ENCODE measurements at places on chromosomes 7 and 10.

DNA sequence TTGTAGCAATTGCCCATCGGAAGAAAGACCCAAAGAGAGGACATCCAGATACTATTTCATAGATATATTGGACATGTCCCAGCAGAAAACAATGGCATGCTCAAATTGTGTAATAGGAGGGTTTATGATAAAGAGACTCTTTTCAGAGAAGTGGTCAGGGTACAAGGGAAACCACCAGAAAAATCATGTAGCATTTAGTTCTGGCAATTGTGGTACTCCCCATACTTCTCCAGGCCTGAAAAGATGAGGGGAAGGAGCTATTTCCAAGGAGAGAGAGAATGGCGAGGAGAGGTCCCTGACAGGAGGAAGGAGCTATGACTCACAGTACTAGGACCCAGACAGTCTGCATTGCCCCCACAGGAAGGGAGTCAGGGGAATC, 68.4 kb upstream of the ADO start:
- DNase-seq = no peak

DNA sequence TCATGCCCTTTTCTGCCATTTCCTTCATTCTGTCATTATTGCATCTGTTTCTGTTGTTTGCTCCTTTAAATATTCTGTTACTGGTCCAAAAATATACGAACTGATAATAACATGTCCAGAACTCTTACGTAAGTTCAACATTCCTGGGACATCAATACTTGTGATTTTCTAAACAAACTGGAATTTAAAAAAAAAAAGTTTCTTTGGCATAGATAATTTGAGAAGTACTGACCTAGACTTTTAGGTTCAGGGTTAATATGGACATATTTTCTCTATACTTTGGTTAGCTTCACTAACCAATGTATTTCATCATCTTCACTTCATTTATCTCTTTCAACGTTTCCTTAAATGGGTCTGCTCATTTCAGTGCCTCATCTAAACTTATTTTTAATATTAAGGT, 147.3 kb downstream of the JMJD1C start:
- DNase-seq = no peak

- peak; percentile 74 for DNase-seq
Observed at GRCh38 chr10:93465806-93466675, 16.1 kb downstream of the MYOF start.

- DNase-seq = no peak
Observed at GRCh38 chr7:121323515-121324302, 5.1 kb upstream of the WNT16 start.

DNA sequence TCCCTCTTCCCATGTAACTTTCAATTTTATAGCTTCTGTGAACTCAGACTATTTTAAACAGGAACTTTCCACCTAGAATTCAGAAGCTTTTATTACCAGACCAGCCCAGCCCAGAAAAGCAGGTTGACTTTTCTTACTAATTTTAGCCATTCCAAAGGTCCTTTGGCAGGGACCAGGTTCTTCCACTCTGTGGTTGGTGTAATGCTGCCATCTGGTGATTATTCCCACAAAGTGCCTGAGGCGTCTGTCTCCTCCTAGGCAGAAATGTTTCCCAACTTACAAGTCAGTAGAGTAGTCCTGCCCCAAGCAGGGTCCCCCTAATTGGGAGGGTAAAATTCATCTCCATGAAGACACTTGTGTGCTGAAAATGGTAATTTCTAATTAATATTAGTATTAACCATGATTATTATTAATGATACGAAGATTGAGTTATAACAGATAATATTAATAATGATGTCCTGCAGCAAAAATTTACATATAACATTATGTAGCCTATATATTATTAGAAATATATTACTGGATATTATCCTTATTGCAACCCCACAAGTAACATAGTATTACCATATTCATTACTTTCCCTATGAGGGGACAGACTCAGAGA, 53.0 kb upstream of the PPP1R17 start:
- peak; percentile 72 for DNase-seq

All from right forelimb (tissue), 1 donor.